ENCODE measurements at places on chromosomes 7 and 10.

- DNase-seq: no peak
Observed at GRCh38 chr7:151080067-151080521, 515 bp downstream of the FASTK start.

- DNase-seq: no peak
Observed at GRCh38 chr7:70738151-70738885, 393.6 kb upstream of the GALNT17 start.

- DNase-seq: no peak
Observed at GRCh38 chr7:107023522-107024151, 20.9 kb upstream of the PRKAR2B start.

GRCh38 chr7:18125476-18125875 lies 97.8 kb upstream of the PRPS1L1 start:
- no peak for DNase-seq

DNA sequence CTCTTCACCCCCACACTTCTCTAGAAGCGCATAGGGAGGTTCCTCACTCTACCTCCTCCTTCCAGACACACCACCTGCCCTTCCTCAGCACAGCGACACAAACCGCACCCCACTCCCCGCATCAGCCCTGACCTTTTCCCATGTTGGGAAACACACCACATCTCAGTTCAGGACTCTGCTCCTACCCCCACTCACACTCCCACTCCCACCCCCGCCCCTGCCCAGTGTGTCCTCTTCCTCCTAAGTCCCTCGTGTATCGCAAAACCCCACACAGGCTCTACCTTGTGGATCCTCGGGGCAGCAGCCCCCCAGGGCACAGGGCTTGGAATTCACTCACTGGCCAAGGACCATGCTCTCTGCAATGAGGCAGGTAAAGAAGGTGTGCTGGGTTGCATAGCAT lies 4.2 kb upstream of the AOC1 start:
- DNase-seq: no peak
